Hippocampal formation (tissue), 2 donors: ENCODE measurements at places on chromosomes 1 and 21.

GRCh38 chr1:16072616-16073484 is 601 bp downstream of the FAM131C start:
- no peak for DNase-seq

GRCh38 chr1:195188821-195189220 is 1419.4 kb downstream of the KCNT2 start:
- no peak for DNase-seq

DNA sequence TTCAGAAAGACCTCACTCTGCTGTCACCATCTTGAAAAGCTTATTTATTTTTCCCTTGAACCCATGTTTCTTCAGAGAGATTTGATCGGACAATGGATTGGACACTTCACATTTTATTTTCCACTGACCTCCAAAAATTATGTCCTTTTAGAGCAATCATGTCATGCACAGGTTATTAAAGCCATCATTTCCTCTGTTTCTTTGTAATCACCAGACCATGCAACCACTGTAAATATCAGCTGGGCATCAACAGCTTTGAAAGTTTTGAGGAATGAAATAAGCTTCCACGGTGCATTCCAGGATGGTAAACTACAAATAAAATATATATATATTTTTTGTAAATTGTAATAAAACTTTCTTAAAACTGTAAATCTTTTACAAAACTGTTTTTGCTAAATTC is 144.1 kb upstream of the ADAMTS5 start:
- no peak for DNase-seq

DNA sequence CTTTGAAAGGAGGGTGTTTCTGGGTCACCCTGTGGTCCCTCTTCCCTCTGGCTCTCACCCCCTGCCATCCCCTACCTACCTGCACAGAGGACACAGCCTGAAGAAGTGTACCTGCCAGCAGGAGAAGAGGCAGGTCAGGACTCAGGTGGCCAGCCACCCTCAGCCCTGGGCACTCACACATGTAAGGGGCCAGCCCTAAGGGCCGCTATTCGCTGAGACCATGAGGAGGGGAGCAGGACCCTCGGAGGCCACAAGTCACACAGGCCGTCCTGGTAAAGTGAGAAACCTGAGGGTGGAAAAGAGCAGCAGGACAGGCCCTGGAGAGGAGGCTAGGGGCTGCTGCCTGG is 1.2 kb downstream of the ZNF692 start:
- no peak for DNase-seq

- no peak for DNase-seq
These were observed 85.4 kb downstream of the TBX15 start for GRCh38 chr1:118902711-118903191.

- no peak for DNase-seq
These were observed 12.7 kb upstream of the DYNLT5 start for GRCh38 chr1:66739401-66740157.

GRCh38 chr1:10237157-10237539 is 26.8 kb downstream of the KIF1B start:
- DNase-seq: no peak

DNA sequence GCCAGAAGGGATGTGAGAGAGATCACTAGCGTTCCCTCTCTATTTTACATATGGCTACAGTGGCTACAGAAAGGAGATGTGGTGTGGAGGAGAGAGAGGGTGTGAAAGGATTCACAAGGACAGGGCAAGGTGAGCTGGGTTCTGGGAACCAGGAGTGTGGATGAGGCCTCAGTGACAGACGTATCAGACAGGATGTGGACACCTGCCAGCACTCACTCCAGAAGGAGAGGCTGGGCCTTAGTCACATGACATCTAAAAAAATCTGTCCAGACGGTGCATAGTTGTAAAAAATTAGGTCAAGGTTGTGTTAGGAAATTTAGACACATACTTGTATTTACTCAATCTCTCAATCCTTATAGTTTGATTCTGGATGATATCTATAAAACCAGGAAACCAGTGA is 10.6 kb downstream of the TRIM67 start:
- no peak for DNase-seq

DNA sequence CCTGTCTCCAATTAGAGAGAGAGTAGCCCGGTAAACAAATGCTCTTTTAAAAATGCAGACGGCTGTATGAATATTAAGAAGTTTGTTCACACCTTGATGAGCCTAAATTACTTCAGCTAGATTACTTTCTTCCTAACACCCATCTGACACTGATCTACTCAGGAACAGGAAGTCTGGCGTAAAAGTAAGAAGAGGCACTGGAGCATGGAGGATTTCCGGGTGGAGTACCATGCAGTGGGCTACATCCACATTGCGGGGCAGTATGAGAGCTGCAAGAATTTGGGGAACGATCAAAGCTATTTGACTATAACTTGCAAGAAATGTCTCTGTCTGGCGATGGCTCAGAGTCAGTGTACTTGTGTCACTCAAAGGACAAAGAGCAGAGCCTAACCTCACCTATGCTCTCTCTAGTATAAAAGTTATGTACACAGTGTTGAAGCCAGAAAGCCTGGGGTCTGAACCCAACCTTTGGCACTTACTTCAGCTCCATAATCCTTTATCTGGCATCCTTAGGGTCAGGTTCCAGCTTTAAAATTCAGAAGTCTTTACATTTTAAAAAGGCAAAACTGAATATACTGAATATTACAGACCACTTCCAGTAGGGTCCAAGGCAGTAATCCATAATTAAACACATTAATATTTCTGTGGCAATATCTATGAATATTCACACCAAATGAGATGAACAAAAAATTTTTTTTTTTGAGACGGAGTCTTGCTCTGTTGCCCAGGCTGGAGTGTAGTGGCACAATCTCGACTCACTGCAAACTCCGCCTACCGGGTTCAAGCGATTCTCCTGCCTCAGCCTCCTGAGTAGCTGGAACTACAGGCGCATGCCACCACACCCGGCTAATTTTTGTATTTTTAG is 7.9 kb upstream of the GNPAT start:
- DNase-seq: no peak

DNA sequence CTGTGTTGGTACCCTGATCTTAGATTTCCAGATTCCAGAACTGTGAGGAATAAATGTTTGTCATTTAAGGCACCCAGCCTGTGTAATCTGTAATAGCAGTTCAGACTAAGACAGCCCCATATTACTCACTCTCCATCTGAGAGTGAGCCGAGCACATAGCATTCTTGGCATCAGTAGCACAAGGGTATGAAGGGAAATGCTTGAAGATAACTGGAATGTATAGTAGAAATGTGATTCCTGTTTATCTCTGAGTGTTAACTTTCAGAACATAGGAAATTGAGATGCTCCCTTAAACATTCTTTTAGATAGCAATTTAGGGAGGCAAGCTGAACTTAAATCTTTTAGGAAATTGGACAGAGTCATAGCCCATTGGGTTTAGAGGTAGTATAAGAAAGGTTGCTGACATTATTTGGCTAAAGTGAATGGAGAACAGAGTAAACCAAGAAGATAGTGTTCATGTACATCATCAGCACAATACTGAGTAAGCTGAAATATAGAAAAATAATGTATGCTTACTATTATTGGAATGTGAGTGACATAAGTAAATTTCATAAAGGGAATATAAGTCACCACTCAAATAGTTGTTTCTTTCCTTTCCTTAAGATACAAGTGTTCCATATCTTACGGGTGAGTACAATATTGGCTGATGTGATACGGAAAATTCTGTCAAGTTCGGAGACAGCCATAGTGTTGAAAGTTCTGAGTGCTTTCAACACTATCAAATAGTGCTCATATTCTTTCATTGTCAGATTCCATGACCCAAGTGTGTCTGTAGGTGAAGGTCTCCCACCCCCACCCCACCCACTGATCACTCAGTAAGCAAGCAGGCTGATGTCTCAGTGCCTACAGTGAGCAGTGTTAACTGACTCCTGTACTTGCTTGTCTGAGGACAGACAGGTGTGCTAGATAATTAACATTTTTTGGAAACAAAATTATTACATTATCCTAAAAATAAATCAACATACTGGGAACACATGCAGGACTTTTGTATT is 73.7 kb downstream of the LRRC8D start:
- no peak for DNase-seq

DNA sequence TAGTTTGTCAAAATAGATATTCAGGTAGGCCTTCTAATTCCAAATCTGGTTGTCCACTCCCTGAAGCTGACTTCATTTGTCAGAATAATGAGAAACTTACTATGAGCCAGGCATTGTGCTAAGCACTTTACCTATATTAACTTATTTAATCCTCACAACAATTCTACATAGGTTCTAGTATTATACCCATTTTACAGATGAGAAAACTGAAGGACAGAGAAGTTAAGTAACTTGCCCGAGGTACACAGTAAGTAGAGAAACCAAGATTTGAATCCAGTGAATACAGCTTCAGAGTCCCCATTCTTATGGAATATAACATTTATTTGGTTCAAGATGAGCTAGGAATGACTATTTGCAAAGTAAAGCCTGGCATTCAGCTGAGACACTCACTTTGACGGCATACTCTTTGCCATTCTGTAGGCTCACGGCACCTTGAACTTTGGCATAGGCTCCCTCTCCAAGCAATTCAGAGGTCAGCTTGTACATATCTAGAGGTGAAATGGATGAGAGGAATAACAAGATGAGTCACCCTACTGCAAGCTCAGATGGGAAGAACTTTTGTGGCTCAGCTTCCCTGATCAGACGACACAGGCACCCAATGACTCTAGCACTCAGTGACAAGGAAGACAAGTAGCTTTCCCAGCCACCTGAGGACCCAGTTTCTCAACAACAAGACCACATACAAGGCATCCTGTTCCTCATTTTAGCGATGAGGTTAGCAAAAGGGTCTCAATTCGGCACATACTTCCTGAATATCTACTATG is 23.7 kb downstream of the MKNK1 start:
- no peak for DNase-seq

DNA sequence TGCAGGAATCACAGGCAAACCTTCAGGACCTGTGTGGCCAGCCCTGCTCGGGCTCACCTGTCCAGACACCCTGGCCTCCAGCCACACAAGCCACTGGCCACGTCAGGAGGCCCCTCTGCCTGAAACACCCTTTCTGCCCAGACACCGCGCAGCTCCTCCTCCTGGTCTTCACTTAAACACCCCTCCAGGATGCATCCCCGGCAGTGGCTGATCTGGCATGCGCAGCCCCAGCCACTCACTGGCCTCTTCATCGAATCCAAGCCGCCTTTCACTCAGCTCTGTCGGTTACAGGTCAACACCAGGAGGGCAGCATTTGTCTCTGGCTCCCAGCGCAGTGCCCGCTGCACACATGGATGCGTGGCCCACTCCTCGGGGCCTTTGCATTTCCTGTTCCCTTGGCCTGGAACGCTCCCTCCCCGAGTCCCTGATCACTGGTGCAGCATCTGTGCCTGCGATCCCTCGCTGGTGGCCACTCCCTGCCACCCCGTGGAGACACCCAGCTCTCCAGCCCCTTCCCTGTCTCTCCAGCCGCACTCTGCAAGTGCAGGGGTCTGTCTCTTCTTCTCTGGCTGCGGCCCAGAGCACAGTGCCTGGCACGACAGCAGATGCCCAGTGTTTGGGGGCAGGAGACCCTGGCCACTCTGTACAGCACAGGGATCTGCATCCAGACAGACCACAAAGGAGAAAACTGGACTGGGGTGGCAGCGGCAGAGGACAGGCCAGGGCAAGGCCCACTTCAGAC is 9.4 kb downstream of the TPRG1L start:
- no peak for DNase-seq

DNA sequence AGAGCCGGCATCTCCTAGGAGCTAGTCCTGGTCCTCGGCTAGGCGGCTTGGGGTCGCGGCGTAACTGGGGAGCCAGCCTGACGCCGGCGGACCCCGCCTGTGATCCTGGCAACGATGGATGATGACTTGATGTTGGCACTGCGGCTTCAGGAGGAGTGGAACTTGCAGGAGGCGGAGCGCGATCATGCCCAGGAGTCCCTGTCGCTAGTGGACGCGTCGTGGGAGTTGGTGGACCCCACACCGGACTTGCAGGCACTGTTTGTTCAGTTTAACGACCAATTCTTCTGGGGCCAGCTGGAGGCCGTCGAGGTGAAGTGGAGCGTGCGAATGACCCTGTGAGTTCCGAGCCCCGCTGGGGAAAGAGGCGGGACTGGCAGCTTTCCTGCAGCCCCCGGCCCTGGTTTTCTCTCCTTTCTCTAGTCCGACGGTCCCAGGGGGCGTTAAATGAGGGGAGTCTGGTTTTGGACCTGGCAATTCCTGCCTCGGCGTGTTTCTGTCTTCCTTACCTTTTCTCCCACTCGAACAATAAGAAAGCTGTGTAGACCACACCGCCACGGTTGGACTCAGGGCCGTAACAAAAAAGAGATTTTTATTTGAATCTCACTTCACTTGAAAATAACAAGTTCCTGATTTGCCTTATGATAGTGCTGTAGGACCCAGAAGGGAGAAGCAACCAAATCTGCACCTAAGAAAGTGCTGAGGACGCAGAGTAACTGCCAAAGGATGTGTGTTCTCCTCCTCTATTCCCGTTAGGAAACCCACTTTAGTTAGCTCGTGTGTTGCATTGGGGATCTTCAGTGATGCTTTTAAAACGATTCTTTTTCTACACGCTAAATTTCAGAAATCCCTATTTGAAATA is at the start of gene SPRTN:
Gene SPRTN, plus strand, starts transcription at position 24 of the 859 bp plus-strand sequence. Its CDS starts 91 bp downstream, at position 115.
- no peak for DNase-seq

DNA sequence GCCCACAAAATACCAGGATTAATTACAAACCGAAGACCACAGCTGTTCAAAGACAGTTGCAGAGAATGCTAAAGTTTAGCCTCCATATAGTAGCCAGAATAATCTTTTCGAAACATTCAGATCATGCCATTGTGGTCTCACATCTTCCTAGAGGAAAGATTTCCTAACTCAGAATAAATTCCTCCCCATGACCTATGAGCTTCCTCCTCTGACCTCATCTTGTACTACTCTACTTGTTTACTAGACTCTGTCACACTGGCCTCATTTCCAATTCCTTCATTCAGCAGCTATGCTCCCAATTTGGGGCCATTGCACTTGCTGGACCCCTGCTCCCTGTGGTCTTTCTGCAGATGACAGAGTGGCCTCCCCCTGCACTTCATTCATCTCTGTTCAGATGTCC is 71.8 kb upstream of the LRRC53 start:
- no peak for DNase-seq

GRCh38 chr1:180257486-180257885 is 27.4 kb downstream of the LHX4 start:
- no peak for DNase-seq

DNA sequence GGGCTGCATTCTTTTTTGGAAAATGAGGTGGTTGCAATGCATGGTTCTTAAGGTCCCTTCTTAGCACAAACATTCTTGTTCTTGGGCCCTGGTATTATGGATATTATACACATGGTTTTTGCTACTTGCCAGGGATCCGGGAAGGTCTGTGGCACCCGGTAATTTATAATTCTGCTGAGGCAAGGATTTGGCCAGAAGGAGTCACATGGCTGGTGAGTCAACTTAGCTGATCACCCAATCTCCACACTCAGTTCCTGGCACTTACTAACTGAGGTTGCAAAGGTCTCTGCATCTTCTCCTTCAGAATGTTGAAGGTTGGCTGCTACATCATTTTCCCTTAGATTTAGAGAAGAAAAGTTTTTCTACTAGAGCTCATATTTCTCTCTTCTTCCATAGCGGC is 112.5 kb downstream of the ROR1 start:
- DNase-seq: no peak
